ENCODE measurements at places on chromosomes 5 and 9. TPM values are rescaled to one million over a fixed set of nuclear protein-coding genes. Genes with fewer than 3 reads are reported as not detected.

Gene OR1N1
- polyA plus RNA-seq: not detected

DNA sequence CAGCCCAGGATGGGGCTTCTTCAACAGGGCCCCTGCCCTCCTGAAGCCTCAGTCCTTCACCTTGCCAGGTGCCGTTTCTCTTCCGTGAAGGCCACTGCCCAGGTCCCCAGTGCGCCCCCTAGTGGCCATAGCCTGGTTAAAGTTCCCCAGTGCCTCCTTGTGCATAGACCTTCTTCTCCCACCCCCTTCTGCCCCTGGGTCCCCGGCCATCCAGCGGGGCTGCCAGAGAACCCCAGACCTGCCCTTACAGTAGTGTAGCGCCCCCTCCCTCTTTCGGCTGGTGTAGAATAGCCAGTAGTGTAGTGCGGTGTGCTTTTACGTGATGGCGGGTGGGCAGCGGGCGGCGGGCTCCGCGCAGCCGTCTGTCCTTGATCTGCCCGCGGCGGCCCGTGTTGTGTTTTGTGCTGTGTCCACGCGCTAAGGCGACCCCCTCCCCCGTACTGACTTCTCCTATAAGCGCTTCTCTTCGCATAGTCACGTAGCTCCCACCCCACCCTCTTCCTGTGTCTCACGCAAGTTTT lies 23.6 kb downstream of the PCDHGC5 start:
- DNase-seq: no peak

Gene CMYA5
- 26.4 TPM for polyA plus RNA-seq

DNA sequence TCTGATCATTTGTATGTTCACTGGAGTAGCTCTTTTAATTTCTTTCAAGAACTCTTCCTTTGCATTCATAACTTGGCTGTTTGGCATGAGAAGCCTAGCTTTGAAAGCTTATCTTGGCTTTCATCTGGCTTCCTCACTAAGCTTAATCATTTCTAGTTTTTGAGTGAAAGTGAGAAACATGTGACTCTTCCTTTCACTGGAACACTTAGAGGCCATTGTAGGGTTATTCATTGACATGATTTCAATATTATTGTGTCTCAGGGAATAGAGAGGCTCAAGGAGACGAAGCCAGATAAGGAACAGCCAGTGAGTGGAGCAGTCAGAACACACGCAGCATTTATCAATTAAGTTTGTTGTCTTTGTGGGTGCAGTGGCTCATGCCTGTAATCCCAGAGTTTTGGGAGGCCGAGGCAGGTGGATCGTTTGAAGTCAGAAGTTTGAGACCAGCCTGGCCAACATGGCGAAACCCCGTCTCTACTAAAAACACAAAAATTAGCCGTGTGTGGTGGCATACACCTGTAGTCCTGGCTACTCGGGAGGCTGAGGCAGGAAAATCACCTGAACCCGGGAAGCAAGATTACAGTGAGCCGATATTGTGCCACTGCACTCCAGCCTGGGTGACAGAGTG lies 98.3 kb downstream of the UGCG start:
- DNase-seq: no peak

Gene LVRN
- polyA plus RNA-seq: 3.0 TPM

- peak; percentile 42 for DNase-seq
Measured at GRCh38 chr5:96703384-96703920, 41.3 kb downstream of the CAST start.

Gene GAPVD1
- 43.8 TPM for polyA plus RNA-seq

- no peak for DNase-seq
Measured at GRCh38 chr9:101995231-101995630, 256.8 kb upstream of the GRIN3A start.

GRCh38 chr9:27337833-27338526 lies 41.0 kb upstream of the EQTN start:
- DNase-seq: no peak

GRCh38 chr5:126403876-126404275 lies 19.3 kb upstream of the GRAMD2B start:
- DNase-seq: no peak

DNA sequence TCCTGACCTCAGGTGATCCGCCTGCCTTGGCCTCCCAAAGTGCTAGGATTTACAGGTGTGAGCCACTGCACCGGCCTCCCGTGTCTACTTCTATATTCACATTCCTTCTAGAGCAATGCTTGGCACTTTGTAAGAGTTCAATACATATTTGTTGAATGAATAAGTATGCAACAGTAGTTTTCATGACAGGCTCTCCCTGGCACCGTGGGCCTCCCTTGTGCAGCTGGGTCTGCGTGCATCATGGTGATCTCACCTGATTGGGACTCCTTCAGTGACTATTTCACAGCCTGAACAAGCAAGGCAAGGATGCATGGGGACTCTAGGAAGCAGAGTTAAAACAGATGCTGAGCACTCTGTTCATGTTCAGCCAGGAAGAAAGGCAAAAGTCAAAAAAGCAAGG lies 6.8 kb upstream of the ZBTB34 start:
- no peak for DNase-seq

- DNase-seq: peak; percentile 48
Measured at GRCh38 chr9:33817327-33818166, 587 bp downstream of the UBE2R2 start.

Gene CNTLN
- polyA plus RNA-seq: 14.4 TPM

DNA sequence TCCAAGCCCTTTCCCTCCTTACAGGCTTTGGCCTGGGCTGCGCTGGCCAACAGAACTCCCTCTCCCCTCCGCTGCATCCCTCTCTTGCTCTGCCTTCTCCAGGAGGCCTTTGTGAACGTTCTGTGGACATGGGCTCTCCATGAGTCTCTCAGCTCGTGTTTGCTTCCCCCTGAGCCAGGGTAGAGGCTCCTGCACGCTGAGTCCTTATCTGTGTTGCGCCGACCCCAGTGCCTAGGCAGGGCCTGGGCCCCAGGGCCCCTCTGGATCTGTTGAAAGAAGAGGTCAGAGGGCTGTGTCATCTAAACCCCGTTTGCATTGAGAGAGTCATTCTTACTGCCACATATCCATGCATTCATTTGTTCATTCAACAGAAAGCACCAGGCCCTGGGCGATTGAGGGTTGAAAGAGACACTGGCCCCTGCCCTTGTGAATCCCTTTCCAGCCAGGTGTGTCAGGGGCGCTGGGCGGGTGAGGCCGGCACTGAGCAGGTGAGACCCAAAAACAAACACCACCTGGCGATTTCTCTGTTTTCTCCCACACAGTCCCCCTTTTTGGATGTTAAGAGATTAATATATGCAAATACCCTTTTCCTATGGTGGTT lies 111.2 kb upstream of the IER5L start:
- DNase-seq: no peak

GRCh38 chr9:110932863-110933262 lies 105.4 kb downstream of the LPAR1 start:
- DNase-seq: no peak

DNA sequence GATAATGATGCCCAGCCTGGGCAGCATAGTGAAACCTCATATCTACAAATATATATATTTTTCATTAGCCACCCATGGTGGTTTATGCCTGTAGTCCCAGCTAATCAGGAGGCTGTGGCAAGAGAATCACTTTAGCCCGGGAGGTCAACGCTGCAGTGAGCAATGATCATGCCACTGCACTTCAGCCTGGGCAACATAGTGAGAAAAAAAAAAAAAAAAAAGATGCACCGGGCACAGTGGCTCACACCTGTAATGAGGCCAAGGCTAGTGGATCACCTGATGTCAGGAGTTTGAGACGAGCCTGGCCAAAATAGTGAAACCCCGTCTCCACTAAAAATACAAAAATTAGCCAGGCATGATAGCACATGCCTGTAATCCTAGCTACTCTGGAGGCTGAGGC lies 50.2 kb upstream of the ADRA1B start:
- DNase-seq: no peak

Gene MAMDC4
- polyA plus RNA-seq: 5.4 TPM

DNA sequence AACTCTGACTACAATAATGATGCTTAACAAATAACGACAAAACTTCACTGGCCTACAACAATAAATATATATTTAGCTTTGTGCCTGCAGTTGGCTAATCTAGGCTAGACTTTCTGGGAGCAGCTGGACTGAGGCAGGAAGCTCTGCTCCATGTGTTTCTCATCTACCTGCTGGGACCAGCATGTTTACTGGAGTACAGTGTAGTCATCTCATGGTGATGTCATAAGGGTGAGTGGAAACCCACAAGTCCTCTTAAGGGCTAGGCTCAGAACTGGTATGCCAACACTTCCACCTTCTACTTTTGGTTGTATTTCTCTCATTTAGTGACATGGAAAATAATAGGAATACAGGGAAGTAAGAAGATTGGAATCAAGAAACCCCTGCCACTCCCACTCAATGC lies 85.7 kb upstream of the NIPBL start:
- no peak for DNase-seq

DNA sequence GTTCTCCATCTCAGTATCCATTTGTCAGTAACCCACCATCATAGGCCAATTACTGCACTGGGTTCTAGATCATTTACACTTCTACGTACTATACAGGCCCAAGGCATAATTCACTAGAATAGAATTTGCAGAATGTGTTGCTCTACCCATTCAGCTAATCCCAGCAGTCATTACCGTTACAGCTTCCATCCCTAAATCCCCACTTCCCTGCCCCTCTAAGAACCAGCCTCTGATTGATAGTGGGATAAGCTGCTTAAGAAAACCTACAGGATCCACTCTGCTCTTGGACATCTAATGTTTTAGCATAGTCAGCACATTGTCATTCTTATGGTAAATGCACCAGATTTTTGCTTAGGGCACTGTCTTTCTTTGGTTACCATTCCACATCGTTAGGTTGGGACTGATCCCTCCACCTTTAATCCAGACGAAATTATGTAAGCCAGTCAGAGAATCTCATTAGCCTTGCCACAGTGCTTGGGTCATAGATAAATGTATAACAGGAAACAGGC lies 39.3 kb upstream of the CHD1 start:
- DNase-seq: no peak

- no peak for DNase-seq
Measured at GRCh38 chr5:134509308-134510040, 16.0 kb upstream of the JADE2 start.

Gene SH3TC2
- 0.96 TPM for polyA plus RNA-seq

DNA sequence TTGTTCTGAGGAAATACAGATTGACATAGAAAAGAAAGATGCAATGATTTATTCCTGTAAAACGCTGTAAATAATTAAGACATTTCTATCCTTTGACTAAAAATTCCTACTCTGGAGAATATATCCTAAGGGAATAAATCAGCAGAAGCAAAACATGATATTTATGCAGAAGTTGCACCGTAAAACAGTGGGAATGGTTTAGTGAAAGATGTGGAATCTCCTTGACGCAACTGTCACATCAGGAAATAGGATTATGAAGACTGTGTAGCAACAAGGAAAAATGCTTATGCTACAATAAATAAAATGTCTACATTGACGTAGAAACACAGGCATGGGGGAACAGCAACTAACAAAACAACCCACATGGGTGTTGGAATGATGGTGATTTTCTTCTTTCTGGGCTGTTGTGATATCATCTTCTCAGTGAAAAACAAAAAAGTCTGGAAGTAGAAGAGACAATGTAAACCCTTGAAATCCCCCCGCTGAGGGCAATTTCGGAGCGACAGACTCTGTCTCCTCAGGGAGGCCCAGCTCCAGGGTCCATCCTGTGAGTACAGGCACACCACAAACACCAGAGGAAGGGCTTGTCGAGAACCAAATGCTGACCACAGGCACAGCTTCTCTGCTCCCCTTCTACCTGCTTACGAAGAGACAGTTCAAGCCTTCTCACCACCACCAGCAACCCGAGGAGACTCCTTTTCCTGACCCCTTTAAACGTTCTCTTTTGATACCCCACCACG lies 25.2 kb downstream of the COL23A1 start:
- no peak for DNase-seq

- DNase-seq: no peak
Measured at GRCh38 chr5:159933531-159934485, 17.5 kb downstream of the ADRA1B start.

DNA sequence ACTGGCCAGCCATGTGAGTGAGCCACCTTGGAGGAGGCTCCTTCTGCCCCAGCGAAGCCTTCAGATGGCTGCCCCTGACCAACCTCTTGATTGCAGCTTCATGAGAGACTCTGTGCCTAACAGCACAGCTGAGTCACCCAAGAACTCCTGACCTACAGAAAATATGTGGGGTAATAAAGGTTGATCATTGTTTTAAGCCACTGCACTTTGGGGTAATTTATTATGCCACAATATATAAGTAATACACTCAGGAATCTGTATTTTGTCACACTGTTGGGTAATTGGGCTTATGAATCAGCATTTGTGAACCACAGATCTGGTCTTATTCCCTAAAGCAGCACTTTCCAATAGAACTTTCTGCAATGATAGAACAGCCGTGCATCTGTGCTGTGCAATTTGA lies 24.4 kb upstream of the VDAC1 start:
- no peak for DNase-seq

Gene CCL19
- polyA plus RNA-seq: not detected

Gene SPACA9
- polyA plus RNA-seq: 7.8 TPM

DNA sequence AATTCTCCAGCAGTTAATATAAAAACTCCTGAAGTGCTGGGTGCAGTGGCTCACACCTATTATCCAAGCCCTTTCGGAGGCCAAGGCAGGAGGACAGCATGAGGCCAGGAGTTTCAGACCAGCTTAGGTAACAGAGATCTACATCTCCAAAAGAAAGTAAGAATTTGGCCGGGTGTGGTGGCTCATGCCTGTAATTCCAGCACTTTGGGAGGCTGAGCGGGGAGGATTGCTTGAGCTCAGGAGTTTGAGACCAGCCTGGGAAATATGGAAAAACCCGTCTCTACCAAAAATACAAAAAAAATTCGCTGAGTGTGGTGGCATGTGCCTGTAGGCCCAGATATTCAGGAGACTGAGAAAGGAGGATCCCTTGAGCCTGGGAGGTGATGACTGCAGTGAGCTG lies 6.7 kb upstream of the GPBP1 start:
- no peak for DNase-seq

DNA sequence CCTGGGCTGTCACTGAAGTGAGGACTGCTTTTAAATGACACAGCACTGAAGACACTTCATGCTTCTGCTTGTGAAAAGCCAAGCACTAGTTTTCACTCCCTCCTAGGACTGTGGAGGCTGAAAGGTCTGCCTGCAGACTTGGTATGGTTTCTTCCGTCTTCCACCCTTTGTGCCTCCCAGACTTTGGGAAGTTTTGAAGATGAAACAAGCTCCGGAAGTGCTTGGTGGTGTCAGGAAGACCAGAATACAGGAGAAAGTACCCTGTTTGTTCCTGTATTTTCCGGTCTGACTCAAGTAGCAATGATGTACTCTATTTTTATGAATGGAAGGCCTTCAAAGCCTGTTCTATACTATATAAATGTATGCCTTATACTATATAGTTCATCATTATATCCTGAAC lies 222.7 kb downstream of the PDZD2 start:
- no peak for DNase-seq

Gene IFNK
- polyA plus RNA-seq: not detected

Gene IL12B
- polyA plus RNA-seq: 0.07 TPM

- DNase-seq: no peak
Measured at GRCh38 chr9:121219530-121219929, 17.9 kb upstream of the RAB14 start.

- DNase-seq: no peak
Measured at GRCh38 chr9:128494746-128495129, 9.8 kb upstream of the GLE1 start.

Measured in left kidney (tissue), 8 donors.